ENCODE measurements at places on chromosomes 7 and 10. TPM values are rescaled to one million over a fixed set of nuclear protein-coding genes. Genes with fewer than 3 reads are reported as not detected.

GRCh38 chr7:108335269-108335918 lies 120.8 kb downstream of the NRCAM start:
- peak; percentile 46 for DNase-seq

DNA sequence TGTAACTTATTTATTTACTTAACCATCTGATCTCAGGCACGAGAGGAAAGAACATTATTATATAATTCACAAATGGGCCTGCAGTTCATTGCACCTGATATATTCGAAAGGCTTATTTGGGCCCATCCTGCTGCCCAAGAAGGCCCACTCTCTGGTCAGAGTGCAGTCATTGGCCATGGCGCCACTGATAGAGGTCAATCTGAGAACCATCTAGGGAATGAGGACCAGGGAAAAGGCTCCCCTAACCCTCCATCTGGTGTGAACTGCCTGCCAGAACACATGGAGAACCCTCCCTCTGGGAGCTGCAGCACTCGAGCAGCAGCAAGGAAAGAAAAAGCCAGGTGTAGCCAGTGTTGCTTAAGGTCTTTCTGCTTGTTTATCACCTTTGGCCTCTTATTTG lies 136.6 kb downstream of the REEP3 start:
- no peak for DNase-seq

- no peak for DNase-seq
These were observed 160.6 kb downstream of the FGFR2 start for GRCh38 chr10:121437596-121437995.

DNA sequence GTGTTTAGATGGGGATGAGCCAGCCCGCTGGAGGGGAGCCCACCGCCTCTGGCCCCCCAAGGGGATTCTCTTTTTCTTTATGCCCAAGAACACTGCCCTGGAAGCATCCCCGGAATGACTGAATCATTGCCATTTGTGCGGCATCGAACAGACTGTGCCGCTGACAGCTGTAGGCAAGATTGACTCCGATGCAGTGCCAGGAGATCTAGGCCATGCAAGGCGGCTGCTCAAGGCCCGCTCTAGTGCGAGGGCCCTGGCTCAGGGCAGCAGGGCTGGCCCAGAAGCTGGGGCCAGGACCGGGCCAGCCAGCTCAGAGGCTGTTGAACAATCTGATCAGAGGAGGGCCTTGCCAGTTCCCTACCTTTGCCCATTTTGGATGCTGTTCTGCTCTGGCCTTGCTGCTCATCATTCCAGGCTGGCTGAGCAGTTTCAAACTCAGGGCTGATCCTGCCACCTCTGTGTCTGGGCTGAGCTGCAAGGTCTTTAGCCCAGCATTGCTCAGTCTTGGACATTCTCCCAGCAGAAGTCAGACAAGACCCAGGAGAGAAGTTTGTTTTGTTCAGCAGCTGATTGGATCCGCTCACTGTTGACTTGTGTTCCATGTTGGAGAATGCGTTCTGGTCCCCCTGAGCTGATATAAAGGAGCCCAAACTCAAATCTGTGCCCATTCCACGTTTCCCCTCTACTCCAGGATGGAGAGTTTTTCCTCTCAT lies 485.3 kb upstream of the GALNT17 start:
- no peak for DNase-seq

KLF14 gene
- total RNA-seq = 1.0 TPM

- no peak for DNase-seq
These were observed 371.5 kb downstream of the CALN1 start for GRCh38 chr7:72040641-72041040.

DNA sequence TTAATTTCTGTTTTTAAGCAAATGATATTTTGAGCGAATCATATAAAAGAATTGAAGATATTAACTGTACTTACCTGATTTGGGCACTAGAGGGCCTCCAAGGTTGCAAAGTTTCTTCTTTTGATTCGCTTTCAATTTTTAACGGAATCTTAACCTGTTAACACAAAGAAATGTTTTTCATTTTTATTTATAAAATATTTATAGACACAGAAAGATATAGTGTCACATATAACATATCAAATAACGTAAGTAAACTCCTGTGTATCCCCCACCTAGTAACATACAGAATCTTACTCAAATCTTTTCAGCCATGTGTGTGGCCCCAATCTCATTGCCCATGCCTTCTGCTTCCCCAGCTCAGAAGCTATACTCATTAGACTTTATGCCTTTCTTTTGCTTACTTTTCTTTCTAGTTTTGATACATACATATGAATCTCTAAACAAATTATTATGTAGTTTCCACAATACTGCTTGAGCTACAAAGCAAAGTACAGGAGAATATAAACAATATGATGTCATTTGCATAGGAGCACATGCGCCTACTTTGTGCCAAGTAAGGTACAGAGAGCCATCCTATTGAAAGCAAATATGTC lies 49.5 kb upstream of the ZPBP start:
- DNase-seq = no peak

PDE6C gene
- not detected for total RNA-seq

MRPL32 gene
- total RNA-seq = 61.8 TPM

GPC2 gene
- total RNA-seq = not detected

ERVW-1 gene
- not detected for total RNA-seq

ANKRD16 gene
- total RNA-seq = 6.6 TPM

- DNase-seq = no peak
These were observed 3.0 kb upstream of the PSAP start for GRCh38 chr10:71854031-71854430.

GRCh38 chr10:126375299-126375698 lies 13.0 kb downstream of the ADAM12 start:
- no peak for DNase-seq

DNA sequence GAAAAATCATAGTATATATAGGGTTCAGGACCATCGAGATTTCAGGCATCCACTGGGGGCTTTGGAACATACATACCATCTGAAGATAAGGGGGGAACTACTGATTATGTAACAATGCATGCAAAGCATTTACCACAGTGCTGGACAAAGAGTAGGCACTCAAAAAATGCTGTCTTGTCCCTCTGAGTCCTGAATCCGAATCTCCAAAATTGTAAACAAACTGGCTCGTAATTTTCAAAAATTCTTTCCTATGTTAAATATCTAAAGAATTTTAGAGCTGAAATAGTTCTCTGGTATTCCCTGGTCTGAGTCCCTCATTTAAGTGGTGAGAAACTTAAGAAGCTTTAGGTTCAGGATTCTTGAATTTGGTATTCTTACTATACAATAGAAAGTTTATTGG lies 167.8 kb upstream of the ASAH2 start:
- DNase-seq = no peak

GRCh38 chr10:89867964-89868363 lies 166.6 kb downstream of the KIF20B start:
- DNase-seq = no peak

C10orf105 gene
- 0.24 TPM for total RNA-seq

H2BK1 gene
- total RNA-seq = not detected

GRCh38 chr7:131249003-131249402 lies 78.7 kb upstream of the MKLN1 start:
- no peak for DNase-seq

MLXIPL gene
- total RNA-seq = 37.3 TPM

DNA sequence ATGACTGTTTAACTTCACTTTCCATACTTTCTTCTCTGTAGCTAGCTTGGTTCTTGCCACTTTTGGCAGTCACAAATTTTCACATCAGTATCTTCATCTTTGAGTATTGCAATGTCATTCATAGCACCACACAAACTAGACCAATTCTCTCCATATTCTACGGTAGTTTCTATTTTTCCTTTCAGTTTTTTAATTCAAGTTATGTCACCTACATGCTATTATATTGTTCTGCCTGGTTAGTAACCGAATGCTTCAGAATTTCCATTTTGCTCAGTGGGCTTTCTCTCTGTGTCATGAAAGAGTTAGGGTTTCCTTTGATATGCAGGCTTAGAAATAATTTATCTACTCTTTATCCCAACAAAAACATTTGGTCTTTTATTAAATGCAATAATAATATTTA lies 896.5 kb downstream of the GATA3 start:
- DNase-seq = no peak

LRIT1 gene
- not detected for total RNA-seq

GRCh38 chr7:141820067-141820466 lies 21.2 kb downstream of the PRSS37 start:
- no peak for DNase-seq

EBLN1 gene
- not detected for total RNA-seq

GRCh38 chr10:132915411-132915810 lies 27.0 kb downstream of the CFAP46 start:
- no peak for DNase-seq

DNA sequence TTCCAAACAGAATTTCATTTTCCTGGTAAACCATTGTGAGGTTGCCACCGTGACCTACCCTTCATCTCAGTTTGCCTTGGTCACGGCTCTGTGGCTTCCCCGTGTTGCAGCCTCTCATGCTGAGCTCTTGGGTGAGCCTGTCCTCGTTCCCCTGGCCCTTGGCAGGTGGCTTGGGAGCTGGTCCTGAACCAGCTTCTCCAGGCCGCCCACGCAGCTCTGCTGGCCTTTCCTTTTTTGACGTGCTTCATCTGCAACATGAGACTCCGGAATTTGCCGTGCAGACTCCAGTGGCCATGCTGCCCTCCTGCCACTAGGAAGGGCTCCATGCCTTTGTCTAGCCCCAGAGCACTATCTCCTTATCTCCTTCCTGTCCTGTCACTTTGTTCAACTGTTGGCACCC lies 93.0 kb upstream of the NPS start:
- DNase-seq = no peak

TCAF2 gene
- total RNA-seq = 7.7 TPM

TMEM229A gene
- total RNA-seq = not detected

DNA sequence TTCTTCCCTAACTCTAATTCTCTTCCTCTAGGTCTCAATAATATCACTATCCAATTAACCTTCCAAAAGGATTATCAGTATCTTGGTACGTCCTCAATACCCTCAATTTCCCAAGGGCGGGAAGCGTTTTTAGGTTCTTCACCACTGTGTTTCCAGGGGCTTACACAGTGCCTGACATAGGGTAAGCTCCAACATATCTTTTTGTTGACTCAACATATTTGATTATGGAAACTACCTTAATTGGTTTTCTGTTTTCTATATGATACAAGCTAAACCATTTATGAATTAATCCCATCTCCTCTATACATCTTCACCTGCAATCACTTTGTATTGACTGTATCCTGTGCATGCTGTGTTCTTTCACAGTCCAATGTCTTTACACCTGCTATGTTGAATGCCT lies 987.3 kb downstream of the GRID1 start:
- no peak for DNase-seq

DNA sequence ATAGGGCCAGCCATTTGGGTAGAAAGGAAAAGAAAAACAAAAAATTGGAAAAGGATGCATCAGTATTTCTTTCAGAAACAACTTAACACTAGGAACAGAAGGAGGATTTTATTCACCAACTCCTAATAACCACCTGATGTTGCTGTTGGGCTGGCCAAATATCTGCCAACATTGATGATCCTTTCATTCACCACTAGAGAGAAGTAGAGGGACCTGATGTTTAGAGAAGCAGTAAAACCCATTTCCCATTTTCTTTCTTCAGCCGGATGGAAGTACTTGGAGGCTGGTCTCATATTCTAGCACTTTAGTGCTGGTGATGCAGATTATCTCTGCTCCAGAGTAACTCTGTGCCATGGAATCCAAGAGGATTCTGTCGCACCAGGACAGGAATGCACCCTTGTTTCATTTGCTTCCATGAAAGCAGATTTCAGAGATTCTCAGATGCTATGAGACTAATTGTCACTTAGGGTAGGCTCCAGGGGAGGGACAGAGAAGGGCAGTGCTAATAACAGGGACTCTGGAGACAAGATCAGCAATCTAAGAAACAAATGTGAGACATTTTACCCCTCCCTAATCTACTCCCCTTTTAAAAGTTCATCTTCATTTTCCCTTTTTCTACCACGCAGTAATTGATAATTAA lies 3.1 kb downstream of the KLLN start:
- DNase-seq = no peak

DNA sequence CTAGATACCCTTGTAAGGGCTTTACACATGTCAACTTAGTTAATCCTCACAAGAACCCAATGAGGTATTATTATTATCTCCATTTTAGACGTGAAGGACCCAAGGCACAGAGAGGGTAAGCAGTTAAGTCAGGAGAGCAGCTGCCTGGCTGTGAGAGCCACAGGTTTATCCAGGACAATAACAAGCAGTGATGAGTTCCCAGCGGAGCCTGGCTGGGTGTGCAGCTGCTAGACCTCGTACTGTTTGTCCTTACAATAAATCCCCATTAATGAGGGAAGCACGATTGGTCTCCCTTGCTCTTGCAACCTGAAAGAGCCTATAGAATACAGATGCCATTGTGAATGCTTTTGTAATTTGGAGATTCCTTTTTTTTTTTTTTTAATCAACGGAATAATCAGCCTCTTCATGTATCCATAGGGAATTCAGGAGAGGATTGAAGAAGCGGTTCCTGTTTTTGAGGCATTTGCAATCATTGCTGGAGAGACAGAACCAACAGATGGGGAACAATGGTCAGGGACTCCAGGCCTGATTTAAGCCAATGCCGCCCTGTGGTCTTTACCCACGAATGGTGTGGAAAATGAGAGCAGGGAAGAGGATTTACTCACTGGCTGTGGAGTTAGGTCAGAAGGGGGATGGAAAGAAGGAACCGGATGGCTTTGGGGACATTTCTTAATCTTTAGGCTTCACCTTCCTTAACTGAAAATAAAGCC lies 12.3 kb upstream of the ASB4 start:
- no peak for DNase-seq

DNA sequence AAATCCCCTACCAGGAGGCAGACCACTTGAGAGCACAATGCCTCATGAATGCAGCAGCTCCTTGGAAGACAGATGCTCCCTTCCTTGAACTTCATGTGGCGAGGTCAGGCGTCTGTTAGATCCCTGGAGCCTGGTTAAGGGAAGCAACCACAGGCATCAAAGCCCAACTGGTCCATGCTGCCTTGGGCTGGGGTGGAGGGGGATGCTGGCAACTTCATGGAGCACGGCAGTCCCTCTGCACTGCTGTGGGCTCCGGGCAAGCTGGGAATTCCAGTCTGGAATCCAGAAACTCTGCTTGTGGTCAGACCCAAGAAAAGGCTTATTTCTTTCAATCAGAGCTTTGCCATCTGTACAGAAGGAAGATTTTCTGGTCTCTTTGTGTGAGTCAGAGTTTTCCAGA lies 130.4 kb downstream of the PFKFB3 start:
- no peak for DNase-seq

DNA sequence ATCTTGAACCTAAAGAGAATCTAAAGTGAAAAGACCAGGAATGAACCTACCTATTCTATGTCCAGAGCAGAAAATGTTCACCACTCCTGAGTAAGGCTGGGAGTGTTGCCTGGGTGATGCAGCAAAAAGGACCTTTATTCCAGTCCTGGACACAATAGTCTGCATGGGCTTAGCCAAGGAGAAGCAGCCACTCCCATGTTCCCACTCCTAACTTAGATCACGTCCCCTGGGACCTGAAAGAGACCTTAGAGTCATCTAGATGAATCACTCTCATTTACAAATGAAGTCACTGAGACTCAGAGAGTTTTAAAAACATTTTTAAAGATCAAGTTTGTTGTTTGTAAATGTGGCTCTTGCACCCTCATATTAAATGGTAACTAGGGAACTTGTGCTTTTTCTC lies 763.4 kb downstream of the KCNMA1 start:
- DNase-seq = no peak

Data from omental fat pad (tissue), 4 donors.